ENCODE measurements at places on chromosomes 16 and 17.

DNA sequence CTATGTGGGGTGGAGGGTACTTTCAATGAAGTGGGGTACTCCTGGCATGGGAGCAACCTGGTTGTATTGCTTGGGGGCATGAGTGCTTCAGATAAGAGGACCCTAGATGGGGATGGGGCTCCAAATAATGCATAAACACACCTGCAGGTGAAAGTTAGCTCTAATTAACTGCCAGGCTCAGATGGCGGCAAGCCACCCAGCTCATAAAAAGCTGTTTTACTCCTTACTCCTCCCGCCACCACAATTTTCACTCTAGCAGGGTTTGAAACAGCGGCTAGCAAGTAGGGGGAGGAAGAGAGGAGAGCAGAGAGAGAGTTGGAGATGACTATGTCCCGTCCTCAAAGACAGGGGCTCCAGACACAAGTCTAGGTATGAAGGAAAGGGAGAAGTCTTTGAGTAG is 117.7 kb upstream of the WSCD1 start:
- no peak for DNase-seq

DNA sequence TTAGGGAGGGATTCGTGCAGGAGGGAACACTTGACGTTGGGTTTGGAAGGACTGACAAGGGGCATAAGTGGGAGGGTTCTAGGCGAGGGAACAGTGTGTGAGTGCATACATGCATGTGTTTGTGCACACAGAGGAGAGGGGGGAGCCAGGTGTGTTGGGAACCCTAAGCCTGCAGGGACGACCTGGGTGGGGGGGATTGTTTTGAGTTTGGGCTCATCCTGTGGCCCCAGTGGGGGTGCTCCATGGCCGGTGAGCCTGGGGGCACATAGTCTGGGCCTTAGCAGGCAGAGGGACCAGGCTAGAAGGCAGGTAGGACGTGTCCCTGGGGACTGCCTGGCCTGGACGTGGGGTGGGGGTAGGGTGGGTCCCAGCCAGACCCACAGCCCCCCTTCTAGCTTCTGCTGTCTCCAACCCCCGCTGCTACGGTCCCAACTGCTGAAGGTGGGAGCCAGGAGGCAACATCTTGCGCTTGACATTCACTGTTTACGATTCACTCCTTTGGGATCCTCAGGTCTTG is 11.9 kb upstream of the RASD1 start:
- DNase-seq: no peak

DNA sequence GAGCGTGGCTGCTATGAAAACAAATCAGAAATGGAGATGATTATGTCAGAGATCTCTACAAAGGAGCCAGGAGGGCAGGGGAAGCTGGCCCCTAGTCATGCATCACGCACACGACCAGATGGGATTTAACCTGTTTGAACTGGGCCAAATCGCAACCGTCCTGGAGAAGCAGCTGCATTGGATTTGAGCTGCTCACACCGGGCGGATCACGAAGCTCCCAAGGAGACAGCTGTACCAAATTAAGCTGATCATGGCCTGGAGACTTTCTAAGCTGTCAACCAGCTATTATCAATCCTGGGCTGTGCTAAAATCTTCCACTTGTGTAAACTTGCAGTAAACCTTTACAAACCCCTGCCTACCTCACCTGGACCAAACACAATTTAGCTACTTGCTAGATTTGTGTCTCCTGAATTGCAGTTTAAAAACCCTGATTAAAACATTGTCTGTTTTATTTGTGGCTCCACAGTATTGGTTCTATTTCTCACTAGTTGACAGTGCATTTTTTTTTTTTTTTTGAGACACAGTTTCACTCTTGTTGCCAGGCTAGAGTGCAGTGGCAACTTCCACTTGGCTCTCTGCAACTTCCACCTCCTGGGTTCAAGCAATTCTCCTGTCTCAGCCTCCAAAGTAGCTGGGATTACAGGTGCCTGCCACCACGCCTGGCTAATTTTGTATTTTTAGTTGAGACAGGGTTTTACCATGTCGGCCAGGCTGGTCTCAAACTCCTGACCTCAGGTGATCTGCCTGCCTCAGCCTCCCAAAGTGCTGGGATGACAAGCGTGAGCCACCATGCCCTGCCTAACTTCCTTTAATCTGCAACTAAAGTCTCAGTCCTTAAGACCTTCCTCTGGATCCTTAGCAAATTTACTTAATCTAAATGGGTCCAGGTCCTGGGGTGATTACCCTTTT is 98.3 kb upstream of the GRIN2A start:
- no peak for DNase-seq

- DNase-seq: no peak
Observed at GRCh38 chr17:17467016-17467415, 9.8 kb upstream of the MED9 start.

Measured in ACHN (cell line).